NCI-H774 (cell line): ENCODE measurements at places on chromosomes 7 and 10.

GRCh38 chr10:116241642-116242410, 31.2 kb downstream of the GFRA1 start:
- no peak for DNase-seq

- DNase-seq, result no peak
Observed at GRCh38 chr10:33174674-33175434, 159.6 kb downstream of the NRP1 start.

DNA sequence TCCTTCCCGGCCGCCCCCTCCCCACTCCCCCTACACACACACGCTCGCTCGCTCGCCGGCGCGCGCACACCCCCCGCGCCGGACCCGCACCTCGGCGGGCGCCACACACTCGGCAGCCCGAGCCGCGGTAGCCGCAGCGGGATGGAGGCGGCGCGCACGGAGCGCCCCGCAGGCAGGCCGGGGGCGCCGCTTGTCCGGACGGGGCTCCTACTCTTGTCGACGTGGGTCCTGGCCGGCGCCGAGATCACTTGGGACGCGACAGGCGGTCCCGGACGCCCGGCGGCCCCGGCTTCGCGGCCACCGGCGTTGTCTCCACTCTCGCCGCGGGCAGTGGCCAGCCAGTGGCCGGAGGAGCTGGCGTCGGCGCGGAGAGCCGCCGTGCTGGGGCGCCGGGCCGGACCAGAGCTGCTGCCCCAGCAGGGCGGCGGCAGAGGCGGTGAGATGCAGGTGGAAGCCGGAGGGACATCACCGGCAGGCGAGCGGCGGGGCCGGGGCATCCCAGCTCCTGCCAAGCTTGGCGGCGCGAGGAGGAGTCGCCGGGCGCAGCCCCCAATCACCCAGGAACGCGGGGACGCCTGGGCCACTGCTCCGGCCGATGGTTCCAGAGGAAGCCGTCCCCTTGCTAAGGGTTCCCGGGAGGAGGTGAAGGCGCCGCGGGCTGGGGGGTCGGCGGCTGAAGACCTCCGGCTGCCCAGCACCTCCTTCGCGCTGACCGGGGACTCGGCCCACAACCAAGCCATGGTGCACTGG, at the start of gene SORCS3:
Gene SORCS3, plus strand, starts transcription at position 104 of the 750 bp plus-strand sequence.
- no peak for DNase-seq

GRCh38 chr7:39238234-39238869, 260.6 kb downstream of the POU6F2 start:
- no peak for DNase-seq

DNA sequence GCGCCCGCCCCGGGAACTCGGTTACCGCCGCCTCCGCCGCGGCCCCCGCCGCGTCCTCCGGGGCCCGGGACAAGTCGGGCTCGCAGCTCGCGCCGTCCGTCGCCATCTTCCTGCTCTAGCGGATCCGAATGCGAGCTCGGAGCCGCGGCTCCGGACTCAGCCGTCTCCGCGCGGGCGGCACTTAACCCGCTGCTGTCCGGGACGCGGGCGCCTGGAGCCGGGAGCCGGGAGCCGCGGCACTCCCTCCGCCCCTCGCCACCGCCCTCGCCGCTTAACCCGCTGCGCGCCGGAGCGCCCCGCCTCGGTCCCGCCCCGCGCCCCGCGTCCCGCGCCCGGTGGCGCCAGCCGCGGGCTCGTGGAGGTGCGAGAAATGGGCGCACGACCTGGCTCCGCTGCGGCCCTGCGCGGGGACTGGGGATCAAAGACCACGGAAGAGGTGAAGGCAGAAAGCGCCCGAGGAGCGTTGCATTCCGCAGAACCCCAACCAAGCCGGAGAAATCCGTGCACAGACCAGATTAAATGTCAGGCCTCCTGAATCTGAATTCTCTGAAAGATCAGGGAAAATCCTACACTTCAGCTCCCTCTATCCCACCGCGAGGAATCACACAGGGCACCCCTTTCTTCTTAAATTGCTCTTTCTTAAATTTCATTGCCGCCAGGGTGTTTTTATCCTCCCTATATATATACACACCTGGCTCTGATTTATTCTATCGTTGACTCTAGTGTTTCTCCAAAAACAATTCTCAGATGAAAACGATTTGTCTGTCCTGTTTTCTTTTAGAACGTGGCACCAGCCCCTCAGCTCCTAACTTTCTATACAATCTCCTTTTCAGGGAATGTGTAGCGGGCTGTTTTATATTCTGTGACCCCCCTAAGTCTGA, at the start of gene CTTNBP2:
Gene CTTNBP2, minus strand, starts transcription at position 132 of the 881 bp plus-strand sequence. Its CDS starts 26 bp downstream, at position 106.
- DNase-seq, result peak; percentile 26

DNA sequence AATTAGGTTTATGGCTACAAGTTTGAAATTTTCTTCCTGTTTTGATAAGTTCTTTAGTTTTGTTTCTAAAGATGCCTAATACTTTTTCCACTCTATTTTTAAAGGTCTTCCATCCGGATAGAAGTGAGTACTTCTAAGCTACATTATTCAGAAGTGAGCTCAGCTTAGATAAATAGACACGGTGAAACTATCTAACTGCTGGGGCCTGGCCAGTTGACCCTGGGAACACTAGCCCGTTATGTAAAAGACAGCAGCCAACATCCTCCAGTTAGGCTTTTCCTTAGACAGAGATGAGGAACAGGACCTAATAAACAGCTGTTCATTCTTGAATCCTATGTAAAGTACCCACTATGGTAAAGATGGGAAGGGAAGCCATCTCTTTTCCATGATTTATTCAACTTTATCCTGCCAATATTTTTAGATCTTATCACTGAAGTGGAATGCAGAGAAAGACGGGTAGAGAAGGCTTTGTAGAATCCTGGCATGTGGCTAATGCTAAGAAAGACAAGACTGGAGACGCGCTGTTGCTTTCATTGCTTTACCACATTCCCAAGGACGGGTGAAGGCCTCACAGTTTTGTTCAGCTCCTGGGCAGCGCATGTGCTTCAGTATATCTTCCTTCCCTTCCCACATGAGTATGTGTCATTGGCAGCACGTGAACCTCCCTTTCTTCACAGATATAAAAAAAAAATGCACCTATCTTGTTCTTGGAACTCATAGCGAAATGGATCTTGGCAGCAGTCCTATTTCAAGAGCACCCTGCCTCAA, 340.0 kb upstream of the MEOX2 start:
- no peak for DNase-seq

DNA sequence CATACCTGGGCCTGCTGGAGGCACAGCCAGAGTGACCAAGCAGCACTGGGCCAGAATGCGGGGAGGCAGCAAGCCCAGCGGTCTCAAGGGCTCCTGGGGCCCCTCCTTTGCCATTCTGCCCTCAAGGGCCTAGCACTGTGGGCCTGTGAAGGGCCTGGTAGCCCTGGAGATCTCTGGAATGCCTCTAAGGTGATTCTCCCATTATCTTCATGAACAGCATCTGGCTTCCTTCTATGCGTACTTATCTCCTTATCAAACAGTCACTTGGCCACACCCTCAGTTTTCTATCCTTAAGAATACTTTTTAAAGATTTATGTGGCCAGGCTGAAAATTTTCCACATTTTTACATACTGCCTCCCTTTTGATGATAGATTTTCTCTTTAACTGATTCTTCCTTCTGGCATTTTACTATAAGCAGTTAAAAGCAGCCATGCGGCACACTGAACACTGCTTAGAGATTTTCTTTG, 67.5 kb upstream of the CCNY start:
- no peak for DNase-seq

GRCh38 chr7:42104231-42104630, 132.8 kb downstream of the GLI3 start:
- DNase-seq, result no peak

DNA sequence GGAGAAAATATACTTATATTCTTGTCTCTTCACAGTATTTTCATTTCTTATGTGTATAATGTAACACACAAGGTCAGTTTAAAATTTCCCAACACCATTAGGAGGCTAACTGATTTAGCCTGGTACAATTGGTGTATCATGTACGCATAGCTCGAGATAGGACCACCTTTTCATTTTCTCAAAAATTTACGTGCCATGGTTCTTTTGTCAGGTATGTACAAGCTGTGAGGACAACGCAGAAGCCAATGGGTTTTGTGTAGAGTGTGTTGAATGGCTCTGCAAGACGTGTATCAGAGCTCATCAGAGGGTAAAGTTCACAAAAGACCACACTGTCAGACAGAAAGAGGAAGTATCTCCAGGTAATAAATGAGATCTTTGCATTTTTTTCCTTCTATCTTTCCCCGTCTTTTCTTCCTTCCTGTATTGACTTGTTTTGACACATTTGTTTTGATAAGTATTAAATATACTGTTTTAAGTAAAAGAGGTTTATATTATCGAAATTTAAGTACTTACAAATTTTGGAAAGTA, 55.0 kb downstream of the TRIM24 start:
- DNase-seq, result no peak

DNA sequence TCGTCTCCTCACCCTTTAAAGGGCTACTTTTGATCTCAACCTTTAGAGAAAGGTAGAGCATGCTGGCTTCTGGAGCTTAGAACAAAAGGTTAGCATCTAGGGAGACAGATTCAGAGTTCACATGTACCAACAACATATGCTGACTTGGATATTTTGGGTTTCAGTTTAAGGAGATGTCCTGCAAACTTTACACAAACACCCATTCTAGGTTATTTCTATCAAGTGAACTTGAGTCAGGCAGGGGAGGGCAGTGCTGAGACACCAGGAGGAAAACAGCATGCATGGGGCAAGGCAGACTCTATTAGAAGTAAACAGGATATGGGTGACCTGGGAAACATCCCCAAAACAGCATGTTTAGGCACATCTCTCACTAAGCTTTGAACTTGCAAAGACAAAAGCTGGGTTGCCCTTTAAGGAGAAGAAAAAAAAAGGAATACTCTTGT, 43.8 kb downstream of the ARL4A start:
- no peak for DNase-seq

GRCh38 chr7:2612445-2613097, 19.2 kb upstream of the TTYH3 start:
- no peak for DNase-seq

DNA sequence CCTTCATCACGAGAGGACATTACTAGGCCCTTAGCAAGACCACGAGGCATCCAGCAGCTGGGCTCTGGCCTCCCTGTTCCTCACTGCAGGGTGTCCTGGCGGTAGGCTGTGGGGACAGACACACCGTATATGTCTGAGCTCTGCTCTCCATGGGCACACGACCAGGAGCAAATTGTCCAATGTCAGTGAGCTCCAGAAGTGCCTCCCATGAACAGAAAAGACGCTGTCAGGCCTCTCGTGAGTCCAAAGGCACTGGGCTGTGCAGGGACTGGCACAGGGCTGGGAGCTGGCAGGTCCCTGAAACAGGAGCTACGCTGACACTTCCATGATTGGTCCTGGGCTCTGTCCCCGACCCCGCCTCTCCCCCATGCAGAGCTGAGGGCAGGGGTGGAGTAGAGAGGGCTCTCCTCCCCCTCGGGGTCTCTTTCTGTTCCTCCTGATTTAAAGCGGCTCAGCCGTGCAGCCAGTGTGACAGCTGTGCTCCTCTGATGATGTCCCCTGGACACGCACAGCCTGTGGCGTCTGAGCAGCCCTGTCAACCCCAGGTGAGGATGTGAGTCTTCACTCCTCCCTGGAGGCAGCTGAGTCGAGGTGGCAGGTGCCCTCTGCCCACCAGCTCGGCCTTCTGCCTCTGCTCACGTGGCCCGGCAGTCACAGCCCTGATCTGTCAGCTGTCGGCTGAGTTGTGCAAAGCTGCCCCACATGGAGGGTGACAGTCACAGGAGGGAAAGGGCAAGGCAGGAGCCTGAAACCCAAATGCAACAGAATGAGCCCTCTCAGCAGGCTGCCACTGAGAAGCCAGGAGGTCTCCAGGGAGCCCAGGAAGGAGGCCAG, 13.0 kb downstream of the ANTXRL start:
- DNase-seq, result no peak
